ENCODE measurements at places on chromosomes 2 and 18. TPM values are rescaled to one million over a fixed set of nuclear protein-coding genes. Genes with fewer than 3 reads are reported as not detected.

The RGPD8 gene
- polyA plus RNA-seq: 2.5 TPM

The BCL11A gene
- polyA plus RNA-seq: 9.9 TPM

The OBSL1 gene
- 110 TPM for polyA plus RNA-seq

The DSG4 gene
- polyA plus RNA-seq: 0.03 TPM

The NR4A2 gene
- 0.54 TPM for polyA plus RNA-seq

The SLC4A1AP gene
- polyA plus RNA-seq: 33.6 TPM

The RTP5 gene
- not detected for polyA plus RNA-seq

The GALR1 gene
- polyA plus RNA-seq: 0.06 TPM

The CPLX4 gene
- 0.22 TPM for polyA plus RNA-seq

The DNAJC5G gene
- 0.58 TPM for polyA plus RNA-seq

DNA sequence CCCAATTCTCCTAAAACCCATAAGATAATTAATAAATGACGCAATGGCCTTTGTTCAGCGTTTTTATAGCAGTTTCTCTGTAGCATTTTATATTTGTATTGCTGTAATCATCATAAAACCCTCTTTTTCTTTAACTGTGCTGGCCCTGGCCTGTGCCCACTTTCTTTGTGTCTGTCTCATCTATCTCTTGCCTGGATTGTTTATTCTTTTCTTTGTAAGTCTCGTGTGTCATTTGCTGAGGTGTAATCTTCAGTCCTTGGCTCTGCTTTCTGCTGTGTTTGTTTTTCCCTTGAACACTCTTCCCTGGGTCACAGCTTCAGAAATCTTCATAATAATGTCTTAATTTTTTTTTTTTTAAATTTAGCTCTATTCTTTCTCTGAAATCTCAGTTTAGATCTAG is 525.8 kb upstream of the LINC00305 start:
- no peak for DNase-seq

DNA sequence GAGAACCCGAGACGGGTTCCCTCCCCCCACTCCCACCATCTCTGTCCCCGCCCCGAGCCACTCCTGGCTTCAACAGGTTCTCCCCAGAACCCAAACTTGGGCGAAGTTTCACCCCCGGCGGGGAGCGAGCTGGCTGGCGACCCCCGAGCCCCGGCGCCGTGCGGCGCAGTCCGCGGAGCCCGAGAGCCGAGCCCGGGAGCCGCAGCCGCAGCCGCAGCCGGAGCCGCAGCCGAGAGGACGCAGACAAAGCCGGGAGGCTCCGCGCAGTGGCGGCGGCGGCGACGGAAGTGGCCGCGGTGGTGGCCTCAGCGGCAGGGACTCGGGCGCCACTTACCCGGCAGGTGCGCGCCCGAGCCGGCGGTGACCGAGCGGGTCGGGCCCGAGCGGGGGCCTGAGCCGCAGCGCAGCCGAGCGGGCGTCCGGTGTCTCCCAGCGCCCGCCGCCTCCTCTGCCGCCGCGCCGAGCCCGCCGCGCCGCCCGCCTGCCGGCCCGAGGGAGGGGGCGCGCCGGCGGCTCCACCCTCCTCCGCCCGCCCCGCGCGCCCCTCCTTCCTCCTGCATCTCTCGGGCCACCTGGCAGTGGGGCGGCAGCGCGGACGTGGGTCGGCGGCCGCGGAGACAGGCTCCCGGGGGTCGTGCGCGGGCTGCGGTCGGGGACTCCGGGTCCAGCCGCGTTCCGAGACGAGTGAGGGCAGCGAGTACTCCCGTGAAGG is at the start of gene ECEL1:
Gene ECEL1, minus strand, starts transcription at position 450 of the 712 bp plus-strand sequence. CDS start 1,181 bp downstream, outside the sequence.
- DNase-seq: no peak

- no peak for DNase-seq
These were observed 220.2 kb upstream of the SMAD7 start for GRCh38 chr18:49170925-49171505.

GRCh38 chr18:79681484-79682387 is 2.1 kb downstream of the CTDP1 start:
- DNase-seq: no peak

DNA sequence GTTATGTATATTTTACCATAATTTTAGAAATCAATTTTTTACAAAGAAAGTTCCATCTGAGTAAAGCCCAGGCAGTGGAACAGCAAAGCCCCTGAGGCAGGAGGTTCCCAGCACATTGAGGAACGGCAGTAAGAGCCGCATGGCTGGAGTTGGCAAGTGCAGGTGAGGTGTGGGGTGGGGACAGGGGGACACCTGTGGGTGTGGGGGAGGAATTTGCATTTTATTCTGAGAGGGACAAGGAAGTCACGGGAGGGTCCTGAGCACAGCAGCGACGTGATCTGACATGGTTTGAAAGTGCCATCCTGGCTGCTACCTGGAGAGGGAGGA is 16.1 kb upstream of the ADI1 start:
- DNase-seq: no peak

DNA sequence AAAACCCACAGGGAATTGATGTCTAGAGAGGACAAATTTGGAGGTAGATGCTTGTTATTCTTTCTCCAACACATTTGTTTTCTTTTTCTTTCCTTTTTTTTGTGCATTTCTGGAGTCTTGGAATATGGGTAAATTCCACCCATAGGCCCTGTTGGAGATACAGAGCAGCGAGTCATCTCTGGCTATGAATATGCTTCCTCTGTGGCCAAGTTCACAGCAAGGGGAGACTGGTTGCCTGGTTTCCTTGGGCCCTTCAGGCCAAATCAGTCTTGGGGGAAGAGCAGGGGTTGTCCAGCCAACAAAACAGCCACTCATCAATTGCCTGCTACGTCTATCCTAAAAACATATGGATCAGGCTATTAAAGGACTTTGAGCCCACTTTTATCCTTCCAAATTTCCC is 27.5 kb downstream of the SP100 start:
- DNase-seq: no peak

DNA sequence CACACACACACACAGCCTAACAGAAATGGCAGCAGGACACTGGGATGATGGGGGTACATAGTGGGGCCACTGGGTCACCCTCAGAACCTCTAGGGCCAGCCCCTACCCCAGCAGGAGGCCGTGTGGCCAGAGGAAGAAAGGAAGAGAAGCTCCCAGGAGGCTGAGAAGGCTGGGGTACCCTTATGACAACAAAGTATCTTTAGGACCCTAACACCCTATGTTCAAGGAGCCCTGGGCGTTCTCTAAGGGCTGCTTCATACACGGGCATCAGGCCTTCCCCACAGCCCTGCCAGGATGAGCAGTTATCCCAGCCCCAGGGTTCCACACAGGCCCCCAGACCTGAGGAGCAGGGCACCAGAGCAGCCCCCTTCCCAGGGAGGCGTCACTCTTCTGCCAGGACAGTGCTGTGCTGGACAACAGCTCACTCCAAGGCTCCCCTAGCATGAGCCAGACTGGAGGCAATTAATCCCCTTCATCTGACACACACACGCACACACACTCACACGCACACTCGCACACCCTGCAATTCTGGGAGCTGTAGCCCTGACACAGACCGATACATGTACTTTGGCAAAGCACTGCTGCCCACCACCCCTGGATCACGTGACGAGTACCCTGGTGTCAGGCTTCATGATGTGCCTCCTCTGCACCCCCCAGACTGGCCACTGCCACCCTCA is 163.6 kb downstream of the TNS1 start:
- no peak for DNase-seq

DNA sequence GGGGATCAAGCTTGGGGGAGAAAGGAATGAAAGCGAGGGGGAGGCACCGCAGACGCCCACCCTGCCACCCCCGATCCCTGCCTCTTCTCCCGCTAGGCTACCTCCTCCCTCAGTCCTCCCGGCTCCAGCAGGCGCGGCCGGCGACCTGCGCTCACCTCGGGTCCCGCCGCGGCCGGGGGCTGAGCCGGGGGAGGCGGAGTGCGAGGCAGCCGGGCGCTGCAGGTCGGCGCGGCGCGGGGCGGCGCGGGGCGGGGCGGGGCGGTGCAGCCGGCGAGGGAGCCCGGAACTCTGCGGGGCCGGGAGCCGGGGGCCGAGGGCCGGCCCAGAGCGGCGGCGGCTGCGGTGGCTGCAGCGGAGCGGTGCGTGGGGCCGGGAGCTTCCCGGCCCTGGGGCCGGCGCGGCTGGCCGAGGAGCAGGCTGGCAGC is 477 bp downstream of the ACVR1 start:
- peak; percentile 36 for DNase-seq

DNA sequence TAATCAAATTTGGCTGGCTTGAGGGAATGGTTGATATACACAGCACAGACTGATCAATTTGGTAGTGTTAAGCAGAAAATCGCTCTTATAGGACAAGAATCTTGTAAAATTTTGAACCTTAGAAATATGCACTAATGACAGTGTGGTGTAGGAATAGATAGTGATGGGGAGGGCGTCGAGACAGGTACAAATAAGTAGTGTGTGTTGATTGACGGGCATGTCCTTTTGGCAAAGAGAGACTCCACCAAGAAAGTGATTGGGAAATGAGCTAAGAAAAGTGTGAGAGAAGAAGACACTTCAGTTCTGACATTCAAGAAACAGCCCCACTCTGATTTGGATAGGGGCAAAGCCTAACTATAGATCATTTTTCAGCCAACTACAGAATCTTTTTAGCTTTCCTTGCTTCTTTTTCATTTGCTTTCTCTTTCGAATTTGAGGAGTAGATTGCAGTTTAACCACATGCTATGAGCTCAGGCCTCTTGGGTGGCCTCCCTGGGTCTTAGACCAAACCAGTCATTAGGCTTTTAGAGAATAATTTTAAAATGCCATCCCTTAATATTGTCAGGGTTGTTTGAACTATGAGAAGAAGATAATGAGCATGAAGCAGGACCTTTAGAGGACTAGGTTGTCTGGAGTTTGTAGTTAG is 127.1 kb downstream of the CERS6 start:
- DNase-seq: no peak

GRCh38 chr18:14144628-14144895 is 12.3 kb upstream of the ZNF519 start:
- no peak for DNase-seq

DNA sequence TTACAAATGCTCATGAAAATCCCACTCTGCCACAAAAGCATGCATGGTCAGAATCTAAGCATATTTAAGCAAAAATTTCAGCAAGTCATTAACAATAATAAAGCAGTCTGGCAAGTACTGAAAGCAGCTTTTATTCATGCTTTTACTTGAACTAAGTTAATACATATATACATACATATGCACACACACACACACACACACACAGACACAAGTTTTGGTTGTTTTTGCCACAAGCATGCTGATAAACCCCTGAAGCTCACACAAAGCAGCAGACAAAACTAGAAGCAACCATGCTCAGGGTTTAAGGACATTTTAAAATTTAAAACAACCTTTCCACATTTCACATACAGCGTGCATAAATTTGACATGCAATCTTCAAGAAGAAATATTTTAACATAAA is 819.1 kb upstream of the FSHR start:
- no peak for DNase-seq
